ENCODE measurements at places on chromosomes 6 and 20.

GRCh38 chr20:20680991-20681508 lies 31.4 kb downstream of the RALGAPA2 start:
- H3K36me3 ChIP-seq = peaks cover 27% of the 10 kb centered on the region
- no peak overlapping the region for H3K4me3 ChIP-seq
- peaks cover 18% of the 10 kb centered on the region for H3K4me1 ChIP-seq
- no peak for DNase-seq
- H3K27me3 ChIP-seq = no peaks in the 10 kb centered on the region

DNA sequence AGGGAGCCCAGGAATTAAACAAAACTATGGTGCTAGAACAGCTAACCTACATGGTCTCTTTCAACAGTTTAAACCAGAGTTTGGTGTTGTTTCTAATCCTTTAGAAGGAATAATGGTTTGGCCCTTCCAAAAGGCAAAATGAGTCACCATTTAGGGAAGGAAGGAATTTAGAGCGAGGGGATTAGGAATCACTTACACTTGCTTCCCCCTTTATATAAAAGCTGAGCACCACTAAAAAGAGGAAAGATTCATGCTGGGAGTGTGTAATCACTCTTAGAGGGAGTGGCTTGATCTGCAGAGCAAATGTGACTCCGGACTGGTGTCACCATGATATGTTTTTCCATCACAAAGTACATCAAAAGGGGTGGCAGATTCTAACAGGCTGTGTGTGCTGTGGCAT lies 63.6 kb downstream of the F13A1 start:
- H3K27ac ChIP-seq = no peak overlapping the region
- DNase-seq = no peak
- H3K4me3 ChIP-seq = no peak overlapping the region
- no peaks in the 10 kb centered on the region for H3K4me1 ChIP-seq
- H3K27me3 ChIP-seq = no peaks in the 10 kb centered on the region
- no peaks in the 10 kb centered on the region for H3K36me3 ChIP-seq

DNA sequence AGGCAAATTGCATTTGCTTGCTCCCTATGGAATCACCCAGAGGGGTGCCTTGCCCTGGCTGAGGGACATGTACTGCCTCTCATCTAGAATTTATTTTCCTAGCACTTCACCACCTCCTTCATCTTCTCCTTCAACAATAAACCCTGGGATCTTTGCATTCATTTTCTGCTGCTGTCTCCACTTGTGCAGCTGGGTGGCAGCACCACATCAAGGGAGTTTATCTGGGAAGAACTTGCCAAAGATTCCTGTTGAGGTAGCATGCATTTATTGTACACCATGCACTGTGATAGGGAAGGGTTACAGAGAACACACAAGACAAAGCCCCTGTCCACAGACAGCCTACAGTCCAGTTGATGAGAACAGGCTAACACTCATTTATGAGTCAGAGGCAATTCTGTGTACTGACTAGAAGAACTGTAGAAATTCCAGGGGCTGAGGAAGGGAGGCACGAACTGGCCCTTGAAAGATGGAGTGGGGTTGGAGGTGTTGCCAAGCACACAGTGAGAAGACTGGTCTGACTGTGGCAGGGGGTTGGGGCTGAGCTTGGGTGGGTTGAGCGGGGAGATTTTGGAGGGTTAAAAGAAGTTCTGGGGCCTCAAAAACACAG lies 17.5 kb downstream of the C20orf173 start:
- DNase-seq = no peak
- H3K27ac ChIP-seq = no peak overlapping the region
- H3K27me3 ChIP-seq = no peaks in the 10 kb centered on the region
- no peak overlapping the region for H3K4me3 ChIP-seq

DNA sequence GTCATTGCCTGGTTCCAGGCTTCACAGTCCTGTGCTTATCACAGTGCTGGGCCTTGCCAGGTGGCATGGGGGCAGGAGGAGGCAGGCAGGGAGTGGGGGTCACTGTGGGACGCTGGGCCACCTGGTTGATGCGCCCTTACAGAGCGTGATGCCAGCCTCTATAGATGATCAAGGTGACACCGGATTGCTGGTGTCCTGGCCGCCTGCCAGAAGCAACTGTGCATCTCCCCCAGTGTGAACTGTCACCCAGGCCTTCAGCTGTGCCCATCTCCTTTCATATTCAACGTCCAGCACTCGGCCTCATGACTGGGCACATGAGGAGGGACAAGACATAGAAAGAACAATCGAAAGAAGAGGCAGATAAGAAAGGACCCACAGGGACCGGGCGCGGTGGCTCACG lies 318.9 kb downstream of the TAF4 start:
- no peaks in the 10 kb centered on the region for H3K4me1 ChIP-seq
- no peaks in the 10 kb centered on the region for H3K36me3 ChIP-seq
- no peak for DNase-seq
- H3K27me3 ChIP-seq = no peaks in the 10 kb centered on the region

GRCh38 chr20:34675993-34676641 lies 775 bp downstream of the PIGU start:
- no peaks in the 10 kb centered on the region for H3K36me3 ChIP-seq
- H3K27ac ChIP-seq = peak overlapping the region; percentile 69
- H3K4me1 ChIP-seq = peaks cover 11% of the 10 kb centered on the region
- H3K4me3 ChIP-seq = peak overlapping the region; percentile 50
- no peaks in the 10 kb centered on the region for H3K27me3 ChIP-seq

GRCh38 chr20:2741463-2741862 lies 48.9 kb downstream of the EBF4 start:
- no peak overlapping the region for H3K27ac ChIP-seq
- no peaks in the 10 kb centered on the region for H3K36me3 ChIP-seq
- H3K4me3 ChIP-seq = no peak overlapping the region
- H3K4me1 ChIP-seq = no peaks in the 10 kb centered on the region
- H3K27me3 ChIP-seq = peaks cover 5% of the 10 kb centered on the region

DNA sequence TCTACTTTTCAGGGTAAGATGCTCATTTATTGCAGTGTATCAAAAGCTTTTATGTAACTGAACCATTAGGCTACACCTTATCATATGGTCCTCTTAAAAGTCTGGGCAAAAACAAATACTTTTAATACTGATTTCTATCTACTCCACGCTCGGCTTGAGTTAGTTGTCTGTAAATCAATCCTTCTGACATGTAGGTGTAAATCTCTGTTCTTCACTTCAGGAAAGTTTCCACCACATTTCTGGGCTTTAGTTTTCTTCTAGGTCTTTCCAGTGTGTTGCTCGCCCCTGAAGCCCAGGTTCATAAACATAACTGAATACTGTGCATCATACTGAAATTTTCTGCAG lies 89.2 kb upstream of the RNF217 start:
- no peaks in the 10 kb centered on the region for H3K4me1 ChIP-seq
- no peak overlapping the region for H3K27ac ChIP-seq
- no peak for DNase-seq
- H3K27me3 ChIP-seq = no peaks in the 10 kb centered on the region
- no peaks in the 10 kb centered on the region for H3K36me3 ChIP-seq

DNA sequence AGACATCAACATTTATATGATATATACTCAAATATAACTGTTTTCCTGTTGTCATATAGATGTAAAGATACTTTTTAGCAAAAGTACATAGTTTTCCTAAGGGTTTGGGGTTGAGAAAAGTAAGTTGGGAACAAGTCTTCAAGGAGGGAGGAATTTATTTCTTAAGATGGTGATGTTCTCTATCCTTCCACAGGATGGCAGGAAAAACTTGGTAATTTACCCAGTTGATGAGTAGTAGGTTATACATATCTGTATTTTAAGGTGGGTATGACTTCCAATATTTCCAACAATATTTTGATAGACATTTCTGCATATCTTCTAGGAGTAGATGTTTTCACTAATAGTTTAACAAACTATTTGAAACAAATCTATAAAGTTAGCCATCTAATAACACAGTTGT lies 254.4 kb downstream of the RIMS1 start:
- H3K27ac ChIP-seq = no peak overlapping the region
- DNase-seq = no peak
- H3K4me1 ChIP-seq = no peaks in the 10 kb centered on the region
- H3K27me3 ChIP-seq = no peaks in the 10 kb centered on the region
